ENCODE measurements at places on chromosomes 2 and 18.

DNA sequence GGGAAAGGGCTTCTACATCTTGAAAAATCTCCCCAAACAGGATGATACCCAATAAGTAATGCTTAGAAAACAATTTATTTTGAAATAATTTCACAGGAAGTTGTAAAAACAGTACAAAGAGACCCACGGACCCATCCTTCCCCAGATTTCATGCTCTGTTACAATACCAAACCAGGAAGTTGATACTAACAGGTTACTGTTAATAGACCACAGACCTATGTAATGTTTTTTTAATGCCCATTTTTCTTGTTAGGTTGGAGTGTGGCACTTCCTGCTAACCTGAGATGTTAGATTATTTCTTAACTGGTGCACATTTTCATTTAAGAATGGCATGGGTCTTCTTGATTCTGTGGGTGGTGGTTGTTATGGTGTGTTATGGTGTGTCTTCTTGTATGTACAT lies 21.4 kb upstream of the MGAT5 start:
- peak; percentile 59 for DNase-seq

GRCh38 chr2:168430431-168430830 lies 25.6 kb upstream of the CERS6 start:
- no peak for DNase-seq

DNA sequence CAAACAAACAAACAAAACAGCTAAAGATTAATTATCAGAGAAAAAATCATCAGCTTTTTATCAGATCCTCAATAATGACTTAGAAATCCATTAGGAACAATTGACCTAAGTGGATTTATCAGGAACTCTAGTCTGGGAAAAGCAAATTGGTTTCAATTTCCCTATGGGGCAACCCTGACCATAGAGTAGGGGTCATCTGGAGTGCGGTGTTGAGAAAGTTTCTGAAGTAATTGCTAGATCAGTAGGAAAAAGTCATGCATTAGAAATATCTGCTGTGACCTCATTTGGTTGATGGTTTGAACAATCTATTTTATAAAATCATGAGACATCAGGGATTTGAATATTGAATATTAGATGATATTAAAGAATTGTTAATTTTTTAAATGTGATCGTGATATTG lies 507.9 kb downstream of the TXNL1 start:
- no peak for DNase-seq

- peak; percentile 6 for DNase-seq
Observed at GRCh38 chr2:129233751-129234406, 745.6 kb upstream of the RAB6C start.

- no peak for DNase-seq
Observed at GRCh38 chr2:161651547-161651946, 27.3 kb downstream of the SLC4A10 start.

GRCh38 chr2:109171444-109172334 lies 42.7 kb downstream of the SH3RF3 start:
- no peak for DNase-seq

DNA sequence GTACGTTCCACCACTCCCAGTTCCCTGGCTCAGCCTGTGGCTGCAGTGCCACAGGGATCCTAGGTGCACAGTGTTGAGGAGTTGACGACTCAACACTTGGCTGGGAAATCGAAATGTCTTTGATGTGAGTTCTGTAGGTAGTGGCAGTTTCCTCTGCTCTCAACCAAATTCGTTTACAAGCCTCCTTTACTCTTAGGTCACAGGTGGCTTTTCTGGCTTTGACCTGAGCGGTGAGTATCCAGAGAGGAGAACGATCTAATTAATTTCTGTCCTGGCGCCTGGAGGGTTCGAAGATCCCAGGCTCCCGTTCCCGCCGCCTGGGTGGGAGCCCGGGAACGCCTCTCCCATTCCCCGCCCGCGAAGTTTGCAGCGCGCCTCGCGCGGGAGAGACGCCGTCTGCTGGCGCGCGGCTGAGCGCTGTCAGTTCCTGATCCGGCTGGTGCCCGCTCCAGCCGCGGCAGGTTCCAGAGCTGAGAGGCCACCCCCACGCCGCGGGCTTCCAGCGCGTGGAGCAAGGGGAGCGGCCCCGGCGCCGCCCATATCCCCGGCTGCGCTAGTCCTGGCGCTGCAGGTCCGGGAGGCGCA lies at the start of gene LAMA3:
Gene LAMA3 (plus strand): TSS at position 423 of the 585 bp plus-strand sequence. CDS start 231 bp downstream, outside the sequence.
- DNase-seq = no peak

DNA sequence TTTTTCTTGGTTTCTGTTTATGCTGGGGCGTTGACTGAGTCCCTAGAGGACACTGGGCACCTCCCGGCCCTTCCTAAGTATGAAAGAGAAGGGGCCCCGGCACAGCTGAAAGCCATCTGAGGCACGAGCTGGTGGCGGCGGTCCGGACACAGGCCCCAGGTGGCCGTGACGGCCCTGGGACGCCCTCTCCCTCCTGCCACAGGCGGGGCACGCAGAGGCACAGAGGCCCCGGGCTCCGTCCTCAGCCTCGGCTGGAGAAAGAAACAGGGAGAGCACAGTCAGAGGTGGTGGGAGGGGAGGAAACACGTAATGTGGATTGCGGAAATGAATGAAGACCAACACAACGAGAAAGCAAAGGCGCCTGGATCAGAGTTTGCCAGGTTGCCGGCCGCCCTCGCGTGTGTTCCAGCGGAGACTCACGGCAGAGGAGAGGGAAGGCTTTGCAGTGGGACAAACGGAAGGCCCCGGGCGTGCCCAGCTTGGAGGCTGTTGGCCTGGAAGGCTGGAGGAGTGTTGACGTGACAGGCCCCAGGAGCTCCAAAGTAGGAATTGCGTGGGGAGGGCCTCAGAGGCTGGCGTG lies 119.1 kb downstream of the PTGR3 start:
- no peak for DNase-seq

- DNase-seq = no peak
Observed at GRCh38 chr2:178807227-178808008, at the start of gene TTN. TSS of gene TTN (minus strand) at chr2:178807423. CDS start at chr2:178804642, 2,781 bp downstream.
